ENCODE measurements at places on chromosomes 11 and 22.
A peak's percentile ranks its signal among the peaks of the same experiment; 100 is the strongest.

DNA sequence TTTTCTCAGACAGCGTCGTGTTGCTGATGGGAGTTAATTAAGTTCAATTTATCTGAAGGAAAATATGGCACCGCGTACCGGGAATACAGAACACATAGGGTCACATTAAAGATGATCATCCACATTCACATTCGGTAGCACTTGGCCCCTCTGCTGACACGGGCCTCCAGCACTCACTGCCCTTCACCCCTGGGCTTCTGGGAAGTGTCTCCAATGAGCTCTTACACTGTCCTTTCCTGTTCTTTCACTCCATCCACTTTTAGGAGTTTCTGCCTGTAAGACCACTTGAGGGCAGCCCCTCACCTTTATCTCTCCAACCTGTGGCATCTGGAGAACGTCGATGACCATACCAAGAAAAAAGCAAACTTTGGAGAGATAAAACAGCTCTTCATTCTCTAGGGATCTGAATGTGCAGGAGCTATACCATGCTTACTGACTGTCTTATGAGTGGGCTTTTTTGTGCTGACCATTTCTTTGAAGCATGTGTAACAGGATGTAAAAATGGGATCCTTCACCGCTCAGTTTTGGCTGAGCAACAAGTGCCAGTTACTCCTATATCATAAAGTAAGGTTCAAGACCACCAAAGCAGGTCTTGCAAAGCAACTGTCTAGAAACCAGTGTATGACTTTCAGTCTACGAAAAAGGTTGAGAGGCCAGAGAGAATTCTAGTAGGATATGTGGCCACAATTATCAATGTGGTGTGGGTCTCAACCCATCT lies 1.1 kb upstream of the SERGEF start:
- DNase-seq, result peak; percentile 2

DNA sequence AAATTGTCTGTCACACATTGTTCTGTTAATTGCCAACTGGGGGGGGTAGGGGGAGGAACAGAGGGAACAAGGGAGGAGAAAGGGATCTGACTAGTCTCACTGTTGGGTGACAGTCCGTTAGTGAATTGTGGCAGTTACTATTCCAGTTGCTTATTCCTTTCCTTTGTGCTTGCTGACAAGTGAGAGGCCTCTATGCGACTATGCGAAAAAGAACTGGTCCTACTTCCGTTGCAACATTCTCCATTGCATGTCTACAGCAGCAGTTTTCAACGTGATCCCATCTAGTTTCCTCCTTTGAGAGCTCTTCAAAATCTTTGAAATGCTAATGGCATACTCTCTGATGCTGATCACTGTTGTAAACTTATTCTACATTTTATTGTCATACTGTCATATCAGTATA lies 672.2 kb downstream of the LRRC4C start:
- DNase-seq, result no peak

DNA sequence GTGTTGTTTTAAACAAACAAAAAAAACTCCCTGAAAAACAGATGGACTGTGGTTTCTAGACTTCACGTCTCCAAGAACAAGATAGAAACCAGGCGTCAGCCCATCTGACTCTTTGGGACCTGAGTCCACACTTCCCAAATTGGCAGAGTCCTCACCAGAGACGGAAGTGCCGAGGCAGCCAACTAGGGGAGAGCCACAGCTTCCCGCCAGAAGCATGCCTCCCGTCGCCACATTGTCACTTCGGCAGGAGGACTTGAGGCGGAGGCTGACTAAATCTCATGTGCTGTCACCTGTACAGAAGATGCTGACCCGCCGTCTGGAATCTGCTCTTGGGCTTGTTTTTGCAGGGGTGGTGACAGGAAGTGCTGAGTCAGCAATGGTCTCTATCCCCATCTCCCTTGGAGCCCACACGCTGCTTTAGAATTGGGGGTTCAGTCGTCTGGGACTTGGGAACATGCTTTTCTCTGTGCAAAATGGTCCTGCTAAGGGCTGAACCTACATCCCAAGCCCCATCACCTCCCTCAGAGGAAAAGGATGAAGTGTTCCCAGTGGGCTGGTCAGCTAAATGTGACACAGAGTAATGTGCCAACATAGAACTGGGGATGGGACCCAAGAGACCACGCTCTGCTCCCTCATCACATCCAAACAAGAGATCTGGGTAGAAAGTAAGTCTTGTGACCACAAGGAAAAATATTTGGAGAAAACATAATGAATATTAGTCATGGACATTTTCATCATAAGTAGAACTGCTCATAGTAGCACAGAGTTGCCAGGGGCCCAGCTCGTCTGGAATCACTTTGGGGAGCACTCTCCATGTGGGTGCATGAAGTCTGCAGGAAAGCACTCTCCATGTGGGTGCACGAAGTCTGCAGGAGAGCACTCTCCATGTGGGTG lies 152.9 kb downstream of the SNX19 start:
- no peak for DNase-seq

DNA sequence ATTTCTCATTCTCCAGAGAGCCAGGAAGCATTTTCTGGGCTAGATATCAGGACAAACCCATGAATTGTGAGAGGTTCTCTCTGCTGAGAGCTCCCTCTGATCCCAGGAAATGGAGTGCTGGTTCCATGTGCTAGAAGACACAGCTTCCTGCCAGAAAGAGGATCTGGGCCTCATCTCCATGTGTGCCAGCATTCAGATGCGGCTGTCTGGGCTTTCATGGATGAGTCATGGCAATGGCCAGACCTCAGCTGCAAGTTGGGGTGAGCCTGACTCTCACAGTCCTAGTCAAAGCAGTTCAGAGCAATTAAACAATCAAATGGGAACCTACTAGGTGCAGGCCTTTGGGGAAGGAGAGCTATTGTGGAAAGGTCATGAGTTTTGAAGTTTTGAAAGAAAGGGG lies 82.3 kb upstream of the EED start:
- peak; percentile 84 for DNase-seq

DNA sequence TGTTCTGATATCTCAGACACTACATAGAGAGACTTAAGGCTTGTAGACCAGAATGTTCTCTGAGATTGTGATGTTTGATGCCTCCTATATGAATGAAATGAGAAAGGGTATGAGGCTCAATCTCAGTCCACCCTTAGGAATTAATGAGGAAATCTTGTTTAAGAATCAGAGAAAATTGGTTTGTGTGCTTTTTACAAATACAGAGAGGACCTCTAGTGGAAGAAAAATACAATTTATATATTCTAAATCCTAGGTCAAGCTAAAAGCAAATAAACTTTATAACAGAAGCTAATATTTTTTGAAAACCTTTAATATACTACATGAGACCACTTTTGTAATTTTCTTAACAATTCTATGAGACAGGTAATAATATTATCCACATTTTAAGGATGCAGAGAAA lies 5.0 kb upstream of the OR52H1 start:
- DNase-seq, result no peak

GRCh38 chr11:116078101-116078591 lies 573.9 kb upstream of the CADM1 start:
- peak; percentile 52 for DNase-seq

GRCh38 chr11:60222141-60222540 lies 20.8 kb downstream of the MS4A4E start:
- DNase-seq, result no peak

DNA sequence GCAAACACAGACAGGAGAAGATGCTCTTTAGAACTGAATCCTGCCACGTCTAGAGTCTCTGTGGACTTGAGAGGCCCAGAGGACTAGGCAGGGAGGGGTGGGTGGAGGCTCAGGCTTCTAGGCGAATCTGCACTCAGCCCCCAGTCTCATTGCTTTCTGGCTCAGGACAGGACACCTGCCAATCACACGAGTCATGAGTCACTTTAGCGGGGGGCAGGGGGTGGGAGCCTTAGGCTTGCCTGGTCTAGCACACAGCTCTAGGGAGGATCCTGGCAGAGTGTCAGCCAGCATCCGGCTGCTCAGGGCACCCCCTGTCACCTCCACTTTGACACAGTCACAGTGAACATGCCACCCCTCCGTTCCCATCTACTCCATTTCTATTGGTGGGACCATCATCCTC lies 167.7 kb downstream of the CEP164 start:
- no peak for DNase-seq

GRCh38 chr11:120952461-120953434 lies 71.2 kb upstream of the TBCEL start:
- DNase-seq, result peak; percentile 61

DNA sequence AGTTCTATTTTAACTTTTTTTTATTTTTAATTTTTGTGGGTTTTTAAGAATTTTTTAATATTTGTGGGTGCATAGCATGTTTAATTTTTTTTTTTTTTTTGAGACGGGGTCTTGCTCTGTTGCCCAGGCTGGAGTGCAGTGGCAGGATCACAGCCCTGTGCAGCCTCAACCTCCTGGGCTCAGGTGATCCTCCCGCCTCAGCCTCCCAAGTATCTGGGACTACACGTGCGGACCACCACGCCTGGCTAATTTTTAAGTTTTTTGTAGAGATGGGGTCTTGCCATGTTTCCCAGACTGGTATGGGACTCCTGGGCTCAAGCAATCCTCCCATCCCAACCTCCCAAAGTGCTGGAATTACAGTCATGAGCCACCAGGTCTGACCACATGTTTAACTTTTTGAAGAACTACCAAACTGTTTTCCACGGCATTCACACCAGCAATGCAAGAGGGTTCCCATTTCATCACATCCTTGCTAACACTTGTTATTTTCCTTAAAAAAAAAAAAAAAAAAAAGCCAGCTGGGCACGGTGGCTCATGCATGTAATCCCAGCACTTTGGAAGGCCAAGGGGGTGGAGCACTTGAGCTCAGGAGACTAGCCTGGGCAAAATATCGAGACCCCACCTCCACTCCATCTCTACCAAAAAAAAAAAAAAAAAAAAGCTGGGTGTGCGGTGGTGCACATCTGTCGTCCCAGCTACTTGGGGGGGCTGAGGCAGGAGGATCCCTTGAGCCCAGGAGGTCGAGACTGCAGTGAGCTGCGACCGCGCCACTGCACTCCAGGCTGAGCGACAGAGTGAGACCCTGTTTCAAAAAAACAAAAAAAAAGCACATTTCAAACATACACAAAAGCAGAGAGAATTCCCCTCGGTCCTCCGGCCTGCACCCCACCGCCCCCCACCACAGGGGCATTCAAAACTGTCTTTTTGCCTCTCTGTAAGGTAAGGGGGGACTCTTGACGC lies 16.7 kb upstream of the TXNRD2 start:
- no peak for DNase-seq

GRCh38 chr22:20008221-20008995 lies 8.2 kb downstream of the ARVCF start:
- no peak for DNase-seq

DNA sequence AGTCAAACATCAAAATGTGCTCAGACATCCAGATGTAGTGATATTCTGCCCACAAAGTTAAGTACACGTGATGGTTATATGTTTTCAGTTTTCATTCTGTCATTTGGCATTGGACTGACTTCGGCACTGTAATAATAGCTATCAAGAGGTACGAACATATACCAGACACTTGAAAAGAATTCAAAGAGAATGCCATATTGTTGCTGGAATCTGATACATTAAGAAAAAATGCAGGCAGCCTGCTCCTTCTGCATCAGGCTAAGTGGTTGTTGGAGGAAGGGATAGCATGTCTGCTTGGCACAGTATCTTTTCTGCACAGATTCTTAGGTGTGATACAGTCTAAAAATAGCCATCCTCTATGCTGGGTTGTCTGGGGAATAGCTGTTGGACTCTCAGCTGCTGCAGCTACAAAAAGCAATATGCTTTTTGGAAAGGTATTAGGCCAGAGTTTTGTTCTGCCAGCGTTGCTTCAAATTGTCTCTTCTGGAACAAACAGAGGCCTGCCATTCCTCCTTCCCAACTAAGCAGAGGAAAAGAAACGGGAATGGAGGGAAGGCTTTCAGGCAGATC lies 892.6 kb downstream of the TBC1D22A start:
- no peak for DNase-seq

- DNase-seq, result no peak
These were observed 1.4 kb upstream of the PPARA start for GRCh38 chr22:46148816-46149511.

- DNase-seq, result no peak
These were observed 55.2 kb upstream of the RPS13 start for GRCh38 chr11:17132654-17133053.

GRCh38 chr11:107123022-107123421 lies 104.7 kb upstream of the GUCY1A2 start:
- DNase-seq, result no peak

GRCh38 chr11:18761741-18762140 lies 29.9 kb downstream of the PTPN5 start:
- no peak for DNase-seq

- DNase-seq, result no peak
These were observed 51.4 kb upstream of the CRYBB3 start for GRCh38 chr22:25148149-25148691.

GRCh38 chr22:37929390-37929789 lies 23.3 kb downstream of the MICALL1 start:
- no peak for DNase-seq

- DNase-seq, result no peak
These were observed 745.0 kb downstream of the NTM start for GRCh38 chr11:132115454-132115853.

DNA sequence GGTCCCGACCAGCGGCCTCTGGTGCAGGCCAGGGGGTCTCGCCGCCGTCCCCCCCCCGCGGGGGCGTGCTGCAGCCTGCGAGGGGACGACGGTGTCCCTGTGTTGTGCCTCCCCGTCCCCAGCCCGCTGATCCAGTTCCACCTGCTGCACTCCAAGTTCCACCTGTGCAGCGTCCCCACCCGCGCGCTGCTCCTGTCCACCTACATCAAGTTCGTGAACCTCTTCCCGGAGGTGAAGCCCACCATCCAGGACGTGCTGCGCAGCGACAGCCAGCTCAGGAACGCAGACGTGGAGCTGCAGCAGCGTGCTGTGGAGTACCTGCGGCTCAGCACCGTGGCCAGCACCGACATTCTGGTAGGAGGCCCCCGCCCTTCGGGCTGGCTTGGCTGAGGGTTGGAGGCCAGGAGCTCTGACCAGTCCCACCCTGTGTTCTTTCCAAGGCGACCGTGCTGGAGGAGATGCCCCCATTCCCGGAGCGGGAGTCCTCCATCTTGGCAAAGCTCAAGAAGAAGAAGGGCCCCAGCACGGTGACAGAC lies 42.8 kb downstream of the MUC6 start:
- no peak for DNase-seq

DNA sequence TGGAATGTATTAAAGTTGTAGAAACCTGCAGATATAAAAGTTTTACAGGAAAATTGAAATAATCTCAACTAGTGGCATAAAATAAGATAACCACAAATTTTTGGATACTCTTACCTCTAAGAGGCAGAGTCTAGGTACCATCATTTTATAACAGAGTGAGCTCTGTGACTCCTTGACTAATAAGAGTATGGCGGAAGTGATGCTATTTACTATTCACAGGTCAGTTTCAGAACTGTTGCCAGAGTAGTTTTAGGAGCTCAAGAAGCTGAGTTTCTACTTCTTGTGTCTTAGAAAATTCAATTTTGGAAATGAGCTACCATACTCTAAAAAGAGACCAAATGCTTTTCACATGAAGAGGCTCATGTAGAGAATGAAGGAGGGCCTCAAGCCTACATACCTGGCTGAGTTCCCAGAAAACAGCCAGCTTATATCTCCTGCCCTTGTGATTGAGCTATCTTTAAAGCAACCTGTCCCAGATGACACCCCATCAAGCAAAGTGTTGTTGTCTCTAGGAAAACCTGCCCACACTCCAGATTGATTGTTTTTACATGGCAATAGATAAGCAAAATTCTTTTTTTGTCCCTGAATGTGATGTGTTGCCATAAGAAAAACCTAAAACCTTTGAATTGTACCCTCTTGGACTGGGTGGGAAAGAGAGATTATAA lies 712.8 kb upstream of the CNTN5 start:
- no peak for DNase-seq

GRCh38 chr11:130055617-130056016 lies 14.1 kb upstream of the APLP2 start:
- DNase-seq, result peak; percentile 92

Data from inflammatory macrophage (primary cell).